ENCODE measurements at places on chromosomes 13 and 19.

DNA sequence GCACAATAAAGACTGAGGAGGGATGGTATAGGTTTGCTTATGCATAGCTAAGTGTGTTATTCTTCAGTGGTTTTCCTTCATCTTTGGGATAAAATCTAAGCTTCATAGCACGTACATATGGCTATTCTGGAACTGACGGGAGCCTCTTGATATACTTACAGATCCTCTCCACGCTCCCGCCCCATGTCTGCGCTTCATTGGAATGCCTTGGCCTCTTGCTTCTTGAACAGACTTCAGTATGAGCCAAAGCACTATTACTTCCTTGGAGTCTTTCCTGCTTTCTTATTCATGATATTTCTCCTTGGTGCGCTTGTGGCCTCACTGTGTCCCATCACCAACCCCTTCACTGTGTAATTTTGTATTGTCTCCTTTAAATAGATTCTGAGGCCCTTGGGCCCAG, 111.1 kb upstream of the RNF113B start:
- no peak for DNase-seq

DNA sequence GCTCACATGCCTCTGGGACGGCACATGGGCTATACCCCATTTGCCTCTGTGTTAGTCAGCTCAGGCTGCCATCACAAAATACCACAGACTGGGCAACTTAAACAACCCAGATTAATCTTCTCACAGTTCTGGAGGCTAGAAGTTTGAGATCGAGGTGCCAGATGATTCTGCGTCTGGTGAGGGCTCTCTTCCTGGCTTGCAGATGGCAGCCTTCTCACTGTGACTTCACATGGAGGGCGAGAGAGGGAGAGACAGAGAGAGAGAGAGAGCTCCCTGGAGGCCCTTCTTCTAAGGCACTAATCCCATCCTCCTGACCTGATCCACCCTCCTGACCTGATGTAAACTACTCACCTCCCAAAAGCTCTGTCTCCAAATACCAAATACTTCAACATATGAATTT, 55.0 kb downstream of the GPR12 start:
- DNase-seq: no peak

- no peak for DNase-seq
These were observed 19.7 kb downstream of the ZC3H4 start for GRCh38 chr19:47093841-47094240.

GRCh38 chr13:25923217-25924085, 128.4 kb downstream of the SHISA2 start:
- no peak for DNase-seq

GRCh38 chr19:43584484-43584883, 8.9 kb downstream of the PINLYP start:
- DNase-seq: no peak

GRCh38 chr19:55443045-55443823, at the start of gene SHISA7:
SHISA7 (minus strand) TSS chr19:55443300; CDS start chr19:55442863, 437 bp downstream.
- DNase-seq: peak; percentile 78

- DNase-seq: no peak
These were observed 659 bp downstream of the GNA11 start for GRCh38 chr19:3094601-3095440.

DNA sequence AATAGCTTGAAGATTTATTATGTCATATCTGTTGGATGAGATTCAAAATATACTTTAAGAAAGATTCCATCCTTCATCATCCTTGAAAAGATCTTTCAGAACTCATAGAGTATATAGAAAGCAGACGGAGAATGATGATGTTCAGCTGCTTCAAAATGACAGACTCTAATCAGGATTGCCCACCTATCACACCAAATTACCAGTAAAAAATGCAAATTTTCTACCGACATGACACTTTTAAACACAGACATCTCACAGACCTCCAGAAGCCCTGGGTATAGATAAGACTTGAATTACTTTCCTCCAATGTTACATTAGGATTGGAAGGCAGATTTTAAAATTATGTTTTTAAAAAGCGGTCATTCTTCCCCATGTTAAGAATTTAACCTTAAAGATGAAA, 235.5 kb downstream of the GPC6 start:
- DNase-seq: no peak

DNA sequence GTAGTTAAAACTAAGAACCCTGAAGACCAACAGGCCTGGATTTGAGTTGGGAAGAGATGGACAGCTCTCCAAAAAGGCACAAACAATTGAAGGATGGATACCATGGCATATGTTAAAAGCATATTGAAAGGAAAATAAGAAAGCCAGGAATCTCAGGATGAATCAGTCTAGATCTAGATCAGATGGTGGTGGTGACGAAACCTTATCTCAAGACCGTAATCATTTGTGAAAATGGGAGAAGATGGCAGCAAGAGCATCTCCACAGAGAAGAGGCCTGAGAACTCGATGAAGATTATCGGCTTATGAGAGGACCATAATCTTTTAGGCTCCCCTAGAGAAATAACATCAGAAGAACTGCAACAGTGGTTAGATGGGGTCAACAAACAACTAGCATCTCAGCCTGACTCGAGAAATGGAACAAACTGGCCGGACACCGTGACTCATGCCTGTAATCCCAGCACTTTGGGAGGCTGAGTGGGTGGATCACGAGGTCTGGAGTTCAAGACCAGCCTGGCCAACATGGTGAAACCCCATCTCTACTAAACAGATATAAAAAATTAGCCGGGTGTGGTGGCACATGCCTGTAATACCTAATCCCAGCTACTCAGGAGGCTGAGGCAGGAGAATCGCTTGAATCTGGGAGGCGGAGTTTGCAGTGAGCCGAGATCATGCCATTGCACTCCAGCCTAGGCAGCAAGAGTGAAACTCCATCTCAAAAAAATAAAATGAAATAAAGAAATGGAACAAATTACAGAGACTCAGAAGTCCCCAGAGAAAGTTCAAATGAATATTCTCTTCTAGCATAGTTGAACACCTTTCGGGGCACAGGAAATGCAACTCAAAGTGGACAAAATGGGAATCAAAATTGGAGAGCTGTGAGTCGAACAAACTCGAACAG, 47.6 kb downstream of the FOXO1 start:
- DNase-seq: no peak

DNA sequence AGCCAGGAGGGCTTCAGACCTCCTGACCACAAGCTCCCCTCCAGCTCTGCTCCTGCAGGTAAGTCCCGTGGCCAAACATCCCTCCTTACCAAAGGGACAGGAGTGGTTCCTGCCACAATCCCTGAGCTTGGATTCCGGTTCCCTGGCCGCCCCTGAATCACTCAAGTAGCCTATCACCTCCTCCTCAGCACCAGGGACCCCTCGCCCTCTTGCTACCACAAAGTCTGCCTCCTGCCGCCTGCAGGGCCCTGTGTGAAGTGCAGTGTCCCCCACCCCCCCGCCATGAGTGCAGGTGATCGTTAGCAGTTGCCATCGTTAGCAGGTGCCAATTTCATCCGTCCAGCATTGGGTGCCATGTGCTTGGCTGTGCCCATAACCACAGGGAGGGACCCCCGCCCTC, 40.8 kb upstream of the RANBP3 start:
- no peak for DNase-seq

DNA sequence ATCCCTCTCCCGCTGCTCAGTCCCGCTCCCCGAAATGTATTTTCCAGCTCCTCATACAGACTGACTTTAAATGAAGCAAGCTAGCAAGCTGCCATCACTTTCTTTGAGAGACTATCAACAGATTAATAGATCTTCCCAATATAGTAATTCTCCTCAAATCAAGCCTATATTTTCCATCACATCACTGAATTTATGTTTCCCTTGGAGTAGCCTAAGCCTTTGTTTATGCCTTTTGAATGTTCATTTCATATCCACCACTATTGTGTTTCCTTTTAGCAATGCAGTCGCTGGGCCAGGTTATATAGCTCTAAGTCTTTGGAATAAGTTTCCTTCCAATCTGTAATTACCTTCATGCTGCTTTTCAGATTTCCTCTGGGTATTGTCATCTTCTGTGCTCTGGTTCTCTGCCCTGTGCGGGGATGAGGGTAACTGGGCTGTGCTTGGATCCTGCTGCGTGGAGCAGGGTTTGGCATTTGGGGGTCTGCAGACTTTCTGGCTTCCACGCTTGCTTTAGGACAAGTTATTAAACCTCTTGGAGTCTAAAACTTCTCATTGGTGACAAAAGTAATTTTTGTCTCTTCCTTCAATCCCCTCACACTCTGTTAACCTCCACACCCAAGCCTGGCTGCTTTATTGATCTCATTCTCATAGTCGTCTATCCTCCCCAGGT, 256.9 kb downstream of the DLEU7 start:
- no peak for DNase-seq

- DNase-seq: no peak
These were observed 763.6 kb upstream of the SLITRK6 start for GRCh38 chr13:86562866-86563265.

GRCh38 chr13:44151474-44151873, 222.2 kb upstream of the SERP2 start:
- no peak for DNase-seq

DNA sequence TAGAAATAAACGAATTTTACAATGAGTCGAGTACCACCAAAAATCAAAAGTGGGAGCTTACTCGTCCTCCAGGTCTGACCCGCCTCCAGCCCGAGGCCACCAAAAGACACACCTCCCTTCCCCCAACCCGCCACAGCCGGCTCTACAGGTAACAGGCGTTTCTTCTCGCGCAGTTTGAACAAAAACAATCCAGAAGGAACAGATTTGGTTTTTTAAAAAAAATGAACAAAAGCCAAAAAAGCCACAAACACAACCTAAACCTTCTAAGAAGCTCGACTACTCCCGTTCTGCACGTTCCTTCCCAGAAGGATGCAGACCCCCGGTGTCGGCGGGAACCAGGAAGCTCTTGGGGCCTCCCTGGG, 671 bp downstream of the ZDHHC20 start:
- DNase-seq: no peak

DNA sequence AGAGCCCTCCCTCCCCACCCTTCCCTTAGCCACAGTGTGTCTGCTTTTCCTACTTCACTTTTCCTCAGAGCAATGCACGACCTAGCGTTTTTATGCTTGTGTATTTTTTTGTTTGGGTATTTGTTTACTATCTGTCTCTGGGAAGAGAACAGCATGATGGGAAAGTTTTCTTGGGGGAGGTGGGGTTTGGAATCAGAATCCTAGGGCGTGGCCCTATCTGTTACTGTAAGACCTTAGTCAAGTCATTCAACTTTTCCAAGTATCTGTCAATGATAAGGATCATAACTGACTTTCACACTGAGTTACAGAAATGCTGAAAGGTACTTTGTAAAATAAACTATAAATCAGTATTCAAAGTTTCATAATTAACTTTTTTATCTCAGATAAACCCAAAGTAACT, 146.3 kb upstream of the WASF3 start:
- no peak for DNase-seq

DNA sequence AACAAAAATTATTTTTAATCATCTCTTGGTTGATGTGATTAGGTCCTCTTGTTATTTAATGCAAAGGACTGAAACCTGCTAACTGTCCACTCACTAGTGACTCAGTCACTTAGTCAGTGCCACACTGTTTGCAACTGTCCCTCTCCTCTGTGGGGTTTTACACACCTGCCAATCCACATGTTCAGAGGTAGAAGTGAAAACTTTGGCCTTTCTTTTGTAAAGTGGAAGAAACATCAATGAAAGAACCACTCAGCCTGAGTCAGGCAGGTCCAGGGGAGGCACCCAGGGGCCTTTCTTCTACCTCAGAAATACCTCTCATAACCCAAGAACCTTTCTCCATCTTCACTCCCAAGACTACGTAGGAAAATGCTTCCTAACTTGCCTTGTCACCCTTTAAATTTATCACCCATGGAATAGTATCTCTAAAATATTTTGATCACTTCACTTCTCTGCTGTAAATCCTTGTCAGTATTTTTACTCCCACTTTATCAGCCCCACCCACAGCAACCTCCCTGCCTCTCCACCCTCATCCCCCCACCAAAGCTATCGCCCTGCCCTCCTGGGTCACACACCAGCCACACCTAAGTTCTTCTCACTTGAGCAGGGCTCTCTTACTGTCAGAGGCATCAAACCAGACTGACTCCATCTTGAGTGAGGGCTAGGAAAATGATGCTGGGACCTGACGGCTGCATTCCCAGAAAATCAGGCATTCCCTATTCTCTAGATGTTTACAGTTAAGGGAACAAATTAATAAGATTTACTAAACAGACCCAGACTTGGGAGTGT, 29.6 kb upstream of the EEF1AKMT1 start:
- no peak for DNase-seq

- no peak for DNase-seq
These were observed 1003.7 kb downstream of the SLITRK1 start for GRCh38 chr13:82878536-82878935.

GRCh38 chr13:94369972-94370436, 109.5 kb downstream of the DCT start:
- no peak for DNase-seq

DNA sequence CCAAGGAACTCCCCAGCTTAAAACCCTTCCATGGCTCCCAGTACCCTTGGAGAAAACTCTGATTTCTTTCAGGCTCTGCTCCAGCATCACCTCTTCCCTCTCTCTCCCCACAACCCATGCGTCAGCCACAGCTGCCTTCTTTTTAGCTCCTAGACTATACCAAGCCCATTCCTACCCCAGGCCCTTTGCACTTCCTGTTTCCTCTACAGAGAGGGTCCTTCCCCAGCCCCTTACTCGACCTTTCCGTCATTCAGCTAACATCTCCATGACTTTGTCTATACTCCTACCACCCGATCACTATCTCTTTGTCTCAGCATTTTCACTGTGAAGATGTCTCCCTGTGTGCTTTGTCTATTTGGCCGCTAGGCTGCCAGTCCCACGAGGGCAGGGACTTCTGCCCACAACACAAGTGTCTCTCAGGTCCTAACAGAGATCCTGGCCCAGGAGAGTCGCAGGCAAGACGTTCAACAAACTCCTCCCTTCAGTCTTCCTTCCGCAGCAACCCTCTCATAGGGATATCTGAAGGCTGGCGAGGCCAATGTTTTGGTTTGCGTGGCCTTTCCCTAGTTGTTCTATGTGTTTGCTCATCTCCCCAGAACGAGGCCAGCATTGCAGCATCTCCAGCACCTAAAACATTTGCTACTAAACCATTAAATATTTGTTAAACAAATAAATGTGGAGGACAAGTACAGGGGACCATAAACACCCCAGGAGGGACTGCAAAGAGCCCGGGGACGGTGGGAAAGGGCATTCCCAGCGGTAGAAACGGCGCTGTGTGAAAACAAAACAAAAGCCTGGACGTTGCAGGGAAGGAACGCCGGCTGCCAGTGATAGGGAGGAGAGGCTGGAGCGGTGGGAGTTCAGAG, 816 bp downstream of the CCNP start:
- DNase-seq: no peak

DNA sequence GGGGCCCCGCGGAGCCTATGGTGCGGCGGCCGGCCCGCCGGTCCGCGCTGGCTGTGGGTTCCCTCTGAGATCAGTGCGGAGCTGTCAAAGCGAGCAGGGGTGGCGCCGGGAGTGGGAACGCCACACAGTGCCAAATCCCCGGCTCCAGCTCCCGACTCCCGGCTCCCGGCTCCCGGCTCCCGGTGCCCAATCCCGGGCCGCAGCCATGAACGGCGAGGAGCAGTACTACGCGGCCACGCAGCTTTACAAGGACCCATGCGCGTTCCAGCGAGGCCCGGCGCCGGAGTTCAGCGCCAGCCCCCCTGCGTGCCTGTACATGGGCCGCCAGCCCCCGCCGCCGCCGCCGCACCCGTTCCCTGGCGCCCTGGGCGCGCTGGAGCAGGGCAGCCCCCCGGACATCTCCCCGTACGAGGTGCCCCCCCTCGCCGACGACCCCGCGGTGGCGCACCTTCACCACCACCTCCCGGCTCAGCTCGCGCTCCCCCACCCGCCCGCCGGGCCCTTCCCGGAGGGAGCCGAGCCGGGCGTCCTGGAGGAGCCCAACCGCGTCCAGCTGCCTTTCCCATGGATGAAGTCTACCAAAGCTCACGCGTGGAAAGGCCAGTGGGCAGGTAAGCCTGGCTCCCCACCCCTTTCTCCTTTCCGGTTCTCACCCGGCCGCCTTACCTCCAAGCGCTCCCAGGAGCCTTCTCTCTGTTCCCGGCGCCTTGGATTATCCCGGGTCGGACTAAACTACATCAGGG, at the start of gene PDX1:
PDX1 (plus strand) TSS at position 67 of the 743 bp plus-strand sequence; CDS start at position 206, 139 bp downstream.
- DNase-seq: peak; percentile 56
